Activated gamma-delta T cell treated with anti-CD3 and anti-CD28 coated beads, Interleukin-2, amount 50 U/mL, for 16 hours (primary cell): ENCODE measurements at places on chromosomes 16 and 17.

DNA sequence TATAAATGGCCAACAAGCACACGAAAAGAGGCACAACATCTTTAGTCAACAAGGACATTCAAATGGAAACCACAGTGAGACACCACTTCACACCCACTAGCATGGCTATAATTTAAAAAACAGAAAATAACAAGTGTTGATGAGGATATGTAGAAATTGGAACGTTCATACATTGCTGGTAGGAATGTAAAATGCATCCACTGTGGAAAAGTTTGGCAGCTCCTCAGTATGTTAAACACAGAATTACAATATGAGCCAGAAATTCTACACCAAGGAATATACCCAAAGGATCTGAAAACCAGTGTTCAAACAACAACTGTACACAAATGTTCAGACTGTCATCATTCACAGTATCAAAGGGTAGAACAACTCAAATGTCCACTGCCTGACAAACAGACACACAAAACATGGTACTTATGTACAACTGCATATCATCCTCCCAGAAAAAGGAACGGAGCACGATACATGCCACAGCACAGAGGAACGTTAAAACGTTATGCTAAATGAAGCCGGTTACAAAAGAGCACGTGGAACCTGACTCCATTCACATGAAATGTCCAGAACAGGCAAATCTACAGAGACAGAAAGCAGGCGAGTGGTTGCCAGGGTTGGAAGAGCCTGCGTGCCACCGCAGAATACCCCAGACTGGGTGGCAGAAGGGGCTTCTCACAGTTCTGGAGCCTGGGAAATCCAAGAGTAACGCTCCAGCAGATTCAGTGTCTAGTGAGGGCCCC, 32.8 kb upstream of the METRNL start:
- DNase-seq: no peak

DNA sequence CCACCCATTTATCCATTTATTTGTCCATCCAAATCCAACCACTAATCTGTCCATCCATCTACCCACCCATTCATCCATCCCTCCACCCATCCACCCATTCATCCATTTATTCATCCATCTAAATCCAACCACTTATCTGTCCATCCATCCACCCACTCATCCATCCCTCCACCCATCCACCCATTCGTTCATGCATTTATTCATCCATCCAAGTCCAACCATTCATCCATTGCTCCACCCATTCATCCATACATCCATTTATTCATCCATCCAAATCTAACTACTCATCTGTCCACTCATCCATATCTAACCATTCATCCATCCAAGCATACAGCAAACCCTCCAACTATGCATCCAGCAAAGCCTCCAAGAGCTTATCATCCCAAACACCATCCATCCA, 267.3 kb downstream of the XYLT1 start:
- no peak for DNase-seq

DNA sequence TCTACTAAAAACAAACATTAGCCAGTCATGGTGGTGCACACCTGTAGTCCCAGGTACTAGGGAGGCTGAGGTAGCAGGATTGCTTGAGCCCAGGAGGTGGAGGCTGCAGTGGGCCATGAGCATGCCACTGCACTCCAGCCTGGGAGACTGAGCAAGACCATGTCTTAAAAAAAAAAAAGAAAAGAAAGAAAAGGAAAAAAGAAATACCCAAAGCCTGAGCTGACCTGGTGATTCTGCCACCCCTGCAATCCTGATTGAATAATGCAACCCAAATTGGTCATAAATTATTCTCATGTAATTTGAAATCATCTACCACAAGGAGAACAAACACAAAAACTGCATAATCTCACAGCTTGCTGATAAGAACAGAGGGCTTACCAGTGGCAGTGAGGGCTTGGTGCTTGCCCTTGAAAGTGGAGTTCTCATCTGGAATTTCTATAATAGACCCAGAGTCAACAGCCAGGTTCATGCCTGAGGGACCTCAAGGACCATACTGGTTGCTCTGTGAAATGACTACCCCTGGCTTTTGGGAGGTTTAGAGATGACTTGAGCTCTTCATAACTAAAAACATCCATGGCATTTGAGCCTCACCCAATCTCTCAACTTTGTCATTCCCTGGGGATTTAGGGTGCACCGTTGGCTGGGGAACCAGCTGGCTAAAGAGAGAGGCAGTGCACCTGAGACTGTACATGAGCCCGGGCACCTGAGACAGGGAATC, 35.4 kb upstream of the TMC5 start:
- no peak for DNase-seq

DNA sequence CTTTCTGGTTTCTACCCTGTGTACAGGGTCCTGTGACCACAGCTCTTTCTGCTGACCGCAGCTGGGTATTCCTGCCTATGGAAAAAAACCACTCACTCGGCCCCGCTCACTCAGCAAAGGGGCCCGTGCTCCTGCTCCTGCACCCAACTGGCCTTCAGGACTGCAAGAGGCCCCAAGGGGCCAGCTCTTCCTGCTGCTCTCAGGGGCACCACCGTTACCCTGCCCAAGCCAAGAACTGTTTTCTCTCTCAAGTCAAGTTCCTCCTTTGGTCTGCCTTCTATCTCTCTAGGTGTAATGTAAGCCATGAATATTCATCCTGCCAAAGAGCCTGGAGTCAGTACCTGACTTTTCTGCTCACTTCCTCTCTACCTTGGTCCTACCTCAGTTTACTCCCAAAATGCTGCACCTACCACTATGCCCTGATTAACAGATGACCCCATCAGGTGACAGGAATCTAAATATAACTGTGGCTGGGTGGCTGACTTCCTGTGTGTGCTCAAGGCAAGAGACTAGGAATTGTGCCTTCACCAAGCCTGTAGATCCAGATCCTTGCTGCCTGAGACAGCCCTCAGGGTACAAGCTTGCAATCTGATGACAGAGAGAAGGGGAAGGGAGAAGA, 20.4 kb upstream of the SCIMP start:
- no peak for DNase-seq

DNA sequence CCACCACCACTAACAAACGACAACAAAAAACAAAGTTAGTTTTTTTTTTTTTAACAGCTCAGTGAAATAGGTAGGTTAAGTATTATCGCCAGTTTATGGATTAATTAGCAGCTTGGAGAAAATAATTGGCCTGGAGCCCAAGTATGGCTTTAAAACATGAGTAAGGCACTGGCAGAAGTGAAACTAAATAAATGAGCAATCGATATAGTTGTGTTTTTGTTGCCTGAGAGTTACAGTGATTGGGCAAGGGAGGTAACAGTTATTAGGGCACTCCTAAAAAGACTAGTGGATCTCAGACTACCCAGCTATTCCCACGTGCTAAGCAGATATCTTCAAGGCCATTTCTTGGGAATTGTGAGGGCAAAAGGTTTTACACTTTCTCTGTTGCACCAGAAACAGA, 2.4 kb downstream of the MLKL start:
- no peak for DNase-seq

DNA sequence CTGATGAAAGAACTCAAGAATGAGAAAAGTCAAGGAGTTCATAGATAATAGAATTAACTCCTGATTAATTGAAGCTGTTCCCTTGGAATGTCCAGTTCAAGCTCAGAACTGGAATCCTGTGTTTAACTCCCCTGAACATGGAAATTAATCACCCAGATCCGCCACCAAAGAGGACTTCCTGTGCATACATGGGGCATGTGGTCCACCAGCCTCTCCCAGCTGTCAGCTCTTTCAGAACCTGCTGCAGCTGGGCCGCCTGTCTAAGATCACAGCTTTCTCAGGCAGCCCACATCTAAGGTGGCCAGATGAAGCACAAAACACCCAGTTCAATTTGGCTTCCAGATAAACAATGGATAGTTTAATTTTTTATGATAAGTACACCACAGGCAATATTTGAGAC, 203.7 kb upstream of the COX10 start:
- no peak for DNase-seq

DNA sequence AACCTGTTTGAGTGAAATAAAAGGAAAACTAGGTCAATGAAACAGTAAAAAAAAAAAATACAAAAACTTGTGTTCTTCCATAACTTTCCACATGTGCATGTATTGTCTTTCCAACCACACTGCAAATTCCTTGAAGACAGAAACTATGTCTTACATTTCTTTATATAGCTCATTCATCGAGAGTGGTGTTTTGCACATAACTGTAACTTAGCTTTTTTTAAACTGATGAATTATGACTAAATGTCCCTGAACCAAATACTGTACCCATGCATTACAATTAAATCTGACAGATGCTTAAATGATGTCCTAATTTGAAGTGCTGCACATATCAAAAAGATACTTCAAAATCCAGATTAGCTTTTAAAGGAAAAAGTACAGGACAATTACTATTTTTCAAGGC, 50.1 kb downstream of the BRIP1 start:
- no peak for DNase-seq

- DNase-seq: no peak
Measured at GRCh38 chr16:67431775-67432505, 1.0 kb downstream of the HSD11B2 start.

DNA sequence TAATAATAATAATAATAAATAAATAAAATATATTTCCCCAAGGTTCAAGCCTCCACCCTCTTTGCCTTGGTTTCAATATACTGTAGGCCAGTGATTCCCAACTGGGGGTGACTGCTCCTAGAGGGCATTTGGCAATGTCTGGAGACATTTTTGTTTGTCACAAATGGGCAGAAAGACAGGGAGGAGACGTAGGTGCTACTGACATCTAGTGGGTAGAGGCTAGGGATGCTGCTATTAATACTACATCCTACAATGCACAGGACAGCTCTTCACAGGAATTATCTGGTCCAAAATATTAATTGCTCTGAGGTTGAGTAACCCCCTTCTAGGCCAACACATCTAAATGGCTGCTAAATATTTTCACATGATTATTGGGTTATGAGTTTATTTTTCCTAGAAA, 12.8 kb upstream of the PRR14 start:
- no peak for DNase-seq

- no peak for DNase-seq
Measured at GRCh38 chr17:44144966-44145739, 3.4 kb downstream of the HROB start.

DNA sequence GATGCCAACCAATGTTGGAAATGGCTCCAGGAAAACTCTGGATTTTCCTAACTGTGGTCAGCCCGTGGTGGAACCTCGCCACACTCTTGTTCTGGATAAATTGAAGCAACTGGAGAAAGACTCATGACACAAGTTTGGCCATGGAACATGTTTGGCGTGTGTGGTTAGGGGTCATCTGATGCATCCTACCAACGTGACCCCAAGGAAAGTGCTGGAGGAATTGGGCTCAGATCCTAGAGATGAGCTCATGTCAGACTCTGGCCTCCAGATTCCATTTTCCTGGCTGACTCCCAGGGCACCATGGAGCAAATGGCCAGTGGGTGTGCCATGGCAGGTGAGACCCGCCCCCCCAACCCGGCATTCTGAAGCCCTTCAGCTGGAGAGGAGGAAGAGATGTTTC, 58.5 kb downstream of the CACNG5 start:
- DNase-seq: no peak

DNA sequence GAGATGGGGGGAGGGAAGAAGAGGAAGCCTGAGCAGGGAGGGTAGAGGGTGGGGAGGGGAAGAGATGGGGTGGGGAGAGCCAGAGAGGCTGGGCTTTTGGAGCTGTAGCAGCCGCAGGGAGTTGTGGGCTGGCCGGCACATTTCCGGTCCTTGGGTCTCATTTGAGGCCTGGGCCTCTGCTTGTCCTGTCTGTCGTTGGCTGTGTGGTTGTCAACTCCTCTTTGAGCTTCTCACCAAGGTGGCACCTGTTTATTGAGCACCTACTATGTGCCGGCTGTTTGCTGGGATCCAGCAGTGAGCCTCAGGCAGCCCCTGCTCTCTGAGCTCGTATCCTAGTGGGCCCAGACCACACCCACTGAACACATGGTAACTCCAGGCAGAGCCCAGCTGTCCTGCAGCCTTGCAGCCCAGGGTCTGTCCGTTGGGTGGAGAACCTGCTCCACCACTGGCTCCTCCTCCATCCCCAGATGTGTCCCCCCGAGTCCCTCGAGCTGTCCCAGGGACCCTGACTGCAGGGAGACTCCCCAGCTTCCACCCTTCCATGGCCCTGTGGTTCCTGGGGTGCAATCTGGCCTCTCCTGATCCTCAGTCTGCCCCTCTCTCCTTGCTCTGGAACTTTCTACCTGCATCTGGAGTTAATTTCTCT, 164.9 kb downstream of the IRF8 start:
- DNase-seq: no peak

- DNase-seq: no peak
Measured at GRCh38 chr17:11642655-11643054, 44.4 kb downstream of the DNAH9 start.

GRCh38 chr17:9729735-9730420, 61.5 kb downstream of the DHRS7C start:
- DNase-seq: no peak
